ENCODE measurements at places on chromosomes 4 and X.

DNA sequence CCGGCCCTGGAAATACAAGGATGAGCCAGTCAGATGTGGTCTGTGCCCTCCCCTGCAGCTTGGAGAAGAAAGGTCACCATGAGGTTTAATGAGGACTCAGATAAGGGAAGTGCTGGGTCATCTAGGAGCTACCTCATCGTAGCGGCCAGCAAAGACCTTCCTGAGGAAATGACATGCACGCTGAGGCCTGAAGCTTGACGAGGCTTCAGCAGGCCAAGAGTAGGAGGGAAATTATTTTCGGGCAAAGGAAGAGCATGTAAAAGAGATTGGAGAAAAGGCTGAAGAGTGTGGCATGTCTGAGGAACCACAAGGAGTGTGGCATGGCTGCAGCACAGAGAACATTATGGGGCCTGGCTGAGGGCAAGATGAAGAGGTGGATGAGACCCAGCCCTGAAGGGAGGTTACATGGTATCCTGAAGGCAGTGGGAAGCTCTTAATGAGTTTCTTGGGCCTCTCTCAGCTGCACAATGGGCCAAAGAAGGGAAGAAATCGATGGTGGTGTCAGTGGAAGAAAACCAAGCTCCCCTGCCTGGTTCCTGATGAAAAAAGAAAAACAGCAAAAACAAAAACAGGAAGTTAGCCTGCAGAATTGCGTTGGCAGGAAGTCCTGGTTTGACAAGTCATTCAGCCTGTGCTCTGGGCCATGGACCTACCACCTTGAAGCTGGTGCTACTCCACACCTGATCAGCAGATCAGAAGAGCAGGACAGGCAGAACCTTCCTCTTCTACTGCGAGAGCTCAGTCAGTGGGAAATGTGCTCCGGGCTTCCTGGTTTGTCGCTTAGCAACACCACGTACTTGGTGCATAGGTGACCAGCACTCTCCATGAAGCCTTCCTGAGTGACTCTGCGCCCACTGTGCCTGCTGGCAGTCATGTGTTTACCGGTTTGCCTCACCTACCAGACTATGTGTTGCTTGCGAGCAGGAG is 134.5 kb upstream of the KLF3 start:
- peak; percentile 1 for DNase-seq

DNA sequence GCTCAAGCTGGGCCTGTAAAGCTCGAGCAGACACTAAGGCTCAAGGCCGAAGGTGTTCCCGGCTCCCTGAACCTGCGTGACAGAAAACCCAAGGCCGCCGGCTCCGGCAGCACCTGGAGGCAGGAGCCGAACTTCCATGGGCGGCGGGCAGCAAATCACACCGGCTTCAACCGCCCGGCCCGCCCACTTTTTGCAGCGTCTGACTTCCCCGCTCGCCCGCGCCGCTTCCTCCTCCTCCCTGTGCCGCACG is 940 bp upstream of the NSD2 start:
- peak; percentile 50 for DNase-seq

GRCh38 chr4:5710065-5710960 is 688 bp upstream of the EVC start:
- peak; percentile 39 for DNase-seq

- DNase-seq: no peak
Measured at GRCh38 chrX:109345856-109346255, 136.0 kb downstream of the GUCY2F start.

DNA sequence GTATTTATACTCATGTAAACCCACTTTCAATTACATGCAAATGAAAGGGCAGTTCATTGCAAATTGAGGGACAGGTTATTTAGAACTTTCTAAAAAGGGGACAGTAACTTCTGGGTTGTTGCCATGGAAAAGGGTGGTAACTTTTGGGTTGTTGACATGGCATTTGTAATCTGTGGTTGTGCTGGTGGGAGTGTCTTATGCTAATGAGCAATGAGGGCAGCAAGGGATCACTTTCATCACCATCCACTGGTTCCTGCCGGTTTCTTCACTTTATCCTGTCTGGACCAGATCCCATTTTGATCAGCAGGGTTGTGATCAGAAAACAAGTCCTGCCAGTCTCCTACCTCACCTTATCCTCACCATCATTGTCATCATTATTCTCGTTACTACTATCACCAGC is 32.0 kb downstream of the EVC start:
- DNase-seq: no peak

DNA sequence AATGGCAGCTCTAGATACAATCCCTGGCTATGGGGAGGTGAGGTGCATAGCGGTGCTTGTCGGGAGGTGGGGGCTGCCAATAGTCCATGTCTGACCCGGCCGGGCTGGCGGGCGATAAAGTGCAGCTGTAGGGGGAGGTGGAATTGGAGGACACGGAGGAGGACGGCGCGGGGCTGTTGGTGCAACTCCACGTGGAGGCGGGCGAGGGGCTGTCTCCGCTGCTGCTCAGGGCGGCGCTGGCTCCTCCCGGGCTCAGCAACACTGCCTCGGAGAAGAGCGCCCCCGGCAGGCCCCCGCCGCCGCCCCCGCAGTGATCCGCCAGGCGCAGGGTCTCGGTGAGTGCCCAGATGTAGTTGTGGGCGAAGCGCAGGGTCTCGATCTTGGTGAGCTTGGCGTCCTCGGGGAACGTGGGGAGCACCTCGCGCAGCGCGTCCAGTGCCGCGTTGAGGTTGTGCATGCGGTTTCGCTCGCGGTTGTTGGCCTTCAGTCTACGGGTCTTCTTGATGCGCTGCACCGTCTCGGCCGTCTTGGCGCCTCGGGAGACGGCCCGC is 1.3 kb downstream of the NEUROG2 start:
- DNase-seq: no peak

- no peak for DNase-seq
Measured at GRCh38 chr4:97994765-97995465, 148.4 kb downstream of the STPG2 start.

- no peak for DNase-seq
Measured at GRCh38 chr4:26905172-26905571, 44.5 kb downstream of the STIM2 start.

Measured in kidney glomerular epithelial cell (primary cell).